Immature natural killer cell (primary cell): ENCODE measurements at places on chromosomes 5 and 9.

GRCh38 chr5:37839407-37840052 is at the start of gene GDNF:
Gene GDNF (minus strand): TSS chr5:37840041. CDS start chr5:37834796, 5,245 bp downstream.
- DNase-seq, result no peak

DNA sequence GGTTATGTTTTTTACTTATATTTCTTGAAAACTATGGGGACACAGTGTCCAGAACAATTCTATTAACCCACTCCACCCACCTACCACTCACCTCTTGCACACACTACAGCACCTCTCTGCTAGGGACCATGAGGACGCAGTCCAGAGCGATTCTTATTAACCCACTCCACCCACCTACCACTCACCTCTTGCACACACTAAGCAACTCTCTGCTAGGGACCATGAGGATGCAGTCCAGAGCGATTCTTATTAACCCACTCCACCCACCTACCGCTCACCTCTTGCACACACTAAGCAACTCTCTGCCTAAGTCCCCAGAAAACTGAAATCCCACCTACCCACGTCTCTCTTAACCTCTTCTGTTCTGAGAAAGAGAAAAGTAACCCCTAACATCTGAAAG is 2.2 kb upstream of the SHROOM1 start:
- no peak for DNase-seq

DNA sequence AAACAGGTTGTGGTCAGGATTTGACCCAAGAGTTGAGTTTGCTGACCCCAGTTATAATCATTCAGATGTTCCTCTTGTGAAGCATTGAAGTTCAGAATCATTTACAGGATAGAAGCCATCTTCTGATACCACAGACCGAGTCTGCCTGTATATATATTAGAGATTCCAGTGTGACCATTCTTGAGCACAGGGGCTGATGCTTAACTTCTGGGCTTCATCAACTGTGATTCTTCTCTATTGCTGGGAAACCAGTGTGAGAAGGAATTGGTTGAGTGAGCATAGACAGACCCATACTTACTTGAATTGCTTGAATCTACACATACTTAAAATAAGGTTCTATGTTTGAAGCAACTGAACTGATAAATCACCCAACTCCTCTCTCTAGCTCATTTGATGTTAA is 27.9 kb upstream of the PCAT7 start:
- DNase-seq, result no peak

DNA sequence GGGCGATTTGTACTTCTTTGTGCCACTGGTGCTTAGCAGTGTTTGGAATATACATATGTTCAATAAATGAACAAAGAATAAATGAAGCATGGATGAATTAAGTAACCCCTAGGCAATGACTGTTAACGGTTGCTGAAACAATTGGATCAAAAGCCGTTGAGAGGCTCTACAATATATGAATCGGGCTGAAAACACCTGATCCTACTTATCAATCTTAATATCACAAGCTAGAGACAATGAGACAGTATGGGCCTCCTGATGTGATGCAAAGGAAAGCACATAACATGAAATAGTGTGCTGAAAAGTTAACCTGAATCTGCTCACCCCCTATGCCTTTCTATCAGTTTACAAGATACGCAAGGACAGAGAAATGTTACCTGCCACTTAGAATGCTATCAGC is 410.3 kb upstream of the RGMB start:
- no peak for DNase-seq

- DNase-seq, result no peak
Observed at GRCh38 chr5:38938424-38938823, 92.6 kb downstream of the OSMR start.

DNA sequence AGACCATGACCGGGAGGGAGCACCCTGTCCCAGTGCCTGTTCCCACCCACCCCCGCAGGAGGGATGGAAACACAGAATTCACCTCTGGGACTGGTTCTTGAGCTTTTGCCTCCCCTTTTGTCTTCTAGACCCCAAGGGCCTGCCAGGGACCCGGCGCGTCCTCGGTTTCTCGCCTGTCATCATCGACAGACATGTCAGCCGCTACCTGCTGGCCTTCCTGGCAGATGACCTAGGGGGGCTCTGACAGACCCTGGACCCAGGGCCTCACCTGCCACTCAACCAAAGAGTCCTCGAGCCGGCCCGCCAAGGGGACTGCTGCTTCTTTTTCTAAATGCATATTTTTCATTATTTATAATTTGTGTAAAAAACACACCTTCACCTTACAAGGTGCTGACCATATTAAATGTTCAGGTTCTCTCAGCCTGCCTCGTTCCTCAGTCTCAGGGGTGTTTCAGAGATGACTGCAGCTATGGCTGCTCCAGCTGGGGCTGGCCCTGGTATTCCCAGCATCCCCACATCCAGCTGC is 16.9 kb downstream of the CARD19 start:
- no peak for DNase-seq

DNA sequence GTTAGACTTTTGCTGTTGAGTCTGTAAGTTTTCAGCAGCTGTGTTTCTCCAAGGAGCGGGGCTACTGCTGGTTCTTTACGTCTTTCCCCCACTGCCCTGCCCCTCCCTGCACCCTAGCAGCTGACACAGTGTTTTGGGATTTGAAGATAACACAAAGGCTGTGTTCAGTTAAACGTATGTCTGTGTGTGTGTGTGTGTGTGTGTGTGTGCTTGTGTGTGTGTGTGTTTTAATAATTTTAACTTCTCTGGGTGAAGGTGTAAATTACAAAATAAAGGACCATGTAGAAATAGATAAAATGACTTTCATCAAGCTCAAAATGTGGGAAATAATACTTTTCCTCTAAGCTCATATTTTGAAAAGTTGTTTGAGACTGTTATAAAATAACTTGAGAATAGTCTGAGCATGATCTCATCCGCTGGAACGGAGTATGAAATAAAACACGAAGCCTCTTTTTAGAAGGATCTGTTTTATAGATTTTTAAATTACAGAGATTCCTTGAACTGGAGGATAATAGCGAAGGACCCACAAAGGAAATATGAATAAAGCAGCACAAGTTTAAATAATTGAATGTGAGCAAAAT is 10.9 kb downstream of the ABL1 start:
- DNase-seq, result no peak

- no peak for DNase-seq
Observed at GRCh38 chr9:99353408-99353807, 131.3 kb downstream of the SEC61B start.

DNA sequence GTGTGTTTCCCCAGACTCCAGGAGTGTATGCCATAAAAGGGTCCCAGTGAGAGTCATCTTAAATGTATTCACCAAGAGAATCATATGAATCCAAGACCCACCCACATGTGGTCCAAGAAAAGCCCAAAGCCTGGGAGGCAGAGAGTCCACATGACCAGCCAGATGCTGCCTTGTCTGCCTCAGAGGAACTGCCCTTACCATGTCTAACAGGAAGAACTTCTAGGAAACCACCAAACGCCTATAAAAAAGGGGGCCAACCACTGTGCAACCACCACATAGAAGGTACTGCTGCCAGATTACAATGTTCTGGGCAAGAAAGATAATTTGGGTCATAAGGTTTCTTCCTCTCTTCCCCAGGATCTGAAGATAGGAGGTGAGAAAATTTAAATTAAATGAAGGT is 129.8 kb upstream of the SLC24A2 start:
- DNase-seq, result no peak

- DNase-seq, result no peak
Observed at GRCh38 chr5:133962801-133963476, 5.5 kb downstream of the C5orf15 start.

DNA sequence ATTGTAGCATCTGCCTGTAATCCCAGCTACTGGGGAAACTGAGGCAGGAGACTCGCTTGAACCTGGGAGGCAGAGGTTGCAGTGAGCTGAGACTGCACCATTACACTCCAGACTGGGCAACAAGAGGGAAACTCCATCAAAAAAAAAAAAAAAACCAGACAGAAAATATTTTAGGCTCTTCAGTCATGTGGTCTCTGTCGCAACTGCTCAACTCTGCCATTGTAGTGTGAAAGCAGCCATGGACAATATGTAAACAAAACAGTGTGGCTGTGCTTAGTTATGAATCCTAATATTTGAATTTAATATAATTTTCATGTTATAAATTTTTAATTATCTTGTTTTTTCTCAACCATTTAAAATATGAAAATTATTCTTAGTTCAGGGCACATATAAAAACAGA is 38.4 kb downstream of the ZFAND5 start:
- no peak for DNase-seq

GRCh38 chr9:2217540-2217939 is 202.4 kb downstream of the SMARCA2 start:
- no peak for DNase-seq

DNA sequence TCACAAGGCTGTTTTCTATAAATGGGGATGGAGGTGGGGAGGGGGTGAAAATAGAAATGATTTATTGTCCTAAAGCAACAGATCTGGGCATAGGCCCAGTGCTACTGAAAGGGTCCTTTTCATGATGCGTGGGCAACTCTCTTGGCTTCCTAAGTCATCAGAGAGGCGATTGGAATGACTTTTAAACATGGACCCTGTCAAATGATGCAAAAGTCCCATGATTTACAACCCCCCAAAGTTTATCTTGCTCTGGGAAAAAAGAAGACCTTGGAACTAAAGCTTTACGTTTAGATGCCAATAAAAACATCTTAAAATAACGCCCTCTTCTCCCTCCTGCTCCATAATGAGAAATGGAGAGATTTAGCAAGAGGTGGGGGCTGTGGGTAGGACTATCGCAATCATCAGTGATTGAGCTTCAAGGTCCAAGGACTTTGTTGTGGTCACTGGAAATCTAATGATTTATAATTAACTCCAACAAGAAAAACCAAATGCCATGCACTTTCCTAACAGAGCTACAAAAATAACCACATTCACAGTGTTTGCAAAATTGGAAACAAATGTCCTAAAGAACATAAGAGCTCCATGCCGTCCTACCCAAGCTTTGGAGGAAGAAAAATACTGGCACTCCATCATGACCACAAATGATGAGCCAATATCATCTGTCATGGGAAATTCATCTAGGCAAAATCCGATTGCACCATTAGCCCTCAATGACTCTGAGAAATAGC is 167.5 kb upstream of the CLINT1 start:
- DNase-seq, result no peak

GRCh38 chr9:83138422-83139135 is 75.6 kb upstream of the RASEF start:
- DNase-seq, result no peak

DNA sequence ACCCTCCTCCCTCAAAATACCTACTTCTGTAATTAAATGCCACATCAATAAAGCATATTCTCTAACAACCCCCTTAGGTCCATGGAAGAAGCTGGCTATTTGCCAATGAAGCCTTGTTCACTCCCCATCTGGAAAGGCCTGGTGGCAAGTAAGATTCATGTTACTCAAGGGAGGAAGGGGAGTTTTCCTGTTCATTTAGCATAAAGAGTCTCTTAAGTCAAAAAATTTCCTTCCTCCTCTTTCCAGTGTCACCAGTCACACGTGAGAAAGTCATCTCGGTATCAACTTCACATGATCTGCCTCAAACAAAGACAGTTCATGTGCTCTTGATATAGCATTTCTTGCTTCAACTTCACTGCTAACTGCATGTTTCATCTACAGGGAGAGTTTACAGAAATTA is 32.7 kb upstream of the RIC1 start:
- DNase-seq, result no peak

GRCh38 chr5:141697586-141697985 is 15.6 kb upstream of the ARAP3 start:
- no peak for DNase-seq

- no peak for DNase-seq
Observed at GRCh38 chr5:165076686-165077085, 1571.3 kb downstream of the MAT2B start.

DNA sequence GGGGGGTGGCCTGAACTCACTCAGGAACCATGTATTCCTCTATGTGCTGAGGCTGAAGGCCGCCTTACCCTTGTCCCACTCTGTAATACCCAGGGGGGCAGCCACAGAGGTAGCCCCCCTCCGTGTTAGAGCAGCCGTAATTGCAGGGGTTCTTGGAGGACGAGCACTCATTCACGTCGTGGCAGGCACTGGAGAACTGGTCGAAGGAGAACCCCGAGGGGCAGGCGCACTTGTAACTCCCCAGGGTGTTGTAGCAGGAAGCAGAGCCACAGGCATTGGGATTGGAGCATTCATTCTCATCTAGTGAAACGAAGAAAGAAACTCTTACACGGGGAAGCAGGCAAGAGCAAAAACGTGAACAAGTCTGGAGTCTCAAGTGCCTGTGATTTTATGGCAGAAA is 179.8 kb downstream of the SLC12A2 start:
- DNase-seq, result no peak

GRCh38 chr9:2012347-2012746 is 2.8 kb upstream of the SMARCA2 start:
- DNase-seq, result no peak

DNA sequence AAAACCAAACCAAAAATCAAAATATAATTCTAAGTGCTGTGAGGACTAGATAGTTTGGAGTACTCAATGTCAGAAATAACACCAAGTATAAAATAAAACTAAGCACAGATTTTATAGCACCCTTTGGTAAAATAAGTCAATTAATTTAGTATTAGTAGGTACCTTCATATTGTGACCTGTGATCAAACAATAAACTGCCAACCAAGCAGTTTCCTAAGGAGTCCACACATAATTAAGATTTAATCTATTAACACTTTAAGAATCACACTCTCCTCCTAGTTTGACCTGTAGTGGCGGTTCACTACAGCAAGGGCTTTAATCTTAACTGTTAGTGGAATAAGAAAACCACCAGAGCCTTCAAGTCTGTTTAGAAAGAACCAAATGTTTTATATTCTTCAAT is 2.8 kb downstream of the HNRNPK start:
- no peak for DNase-seq

DNA sequence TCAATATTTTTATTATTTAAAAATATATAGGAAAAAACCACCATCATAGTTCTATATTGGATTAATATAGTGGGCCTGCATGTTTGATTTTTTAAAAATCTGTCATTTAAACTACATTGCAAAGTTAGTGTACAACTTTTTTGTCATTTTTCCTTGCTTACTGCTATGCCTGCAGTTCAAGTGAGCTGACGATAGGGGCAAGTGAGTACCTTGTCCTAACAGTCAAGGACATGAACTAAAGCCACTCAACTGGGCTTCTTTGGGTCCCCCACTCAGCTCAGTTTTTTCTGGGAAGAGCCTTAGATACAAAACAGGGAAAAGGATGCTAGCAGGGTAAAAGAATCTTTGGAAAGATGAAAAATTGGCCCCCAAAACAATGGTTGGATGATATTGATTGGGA is 269.9 kb downstream of the MAN2A1 start:
- no peak for DNase-seq

DNA sequence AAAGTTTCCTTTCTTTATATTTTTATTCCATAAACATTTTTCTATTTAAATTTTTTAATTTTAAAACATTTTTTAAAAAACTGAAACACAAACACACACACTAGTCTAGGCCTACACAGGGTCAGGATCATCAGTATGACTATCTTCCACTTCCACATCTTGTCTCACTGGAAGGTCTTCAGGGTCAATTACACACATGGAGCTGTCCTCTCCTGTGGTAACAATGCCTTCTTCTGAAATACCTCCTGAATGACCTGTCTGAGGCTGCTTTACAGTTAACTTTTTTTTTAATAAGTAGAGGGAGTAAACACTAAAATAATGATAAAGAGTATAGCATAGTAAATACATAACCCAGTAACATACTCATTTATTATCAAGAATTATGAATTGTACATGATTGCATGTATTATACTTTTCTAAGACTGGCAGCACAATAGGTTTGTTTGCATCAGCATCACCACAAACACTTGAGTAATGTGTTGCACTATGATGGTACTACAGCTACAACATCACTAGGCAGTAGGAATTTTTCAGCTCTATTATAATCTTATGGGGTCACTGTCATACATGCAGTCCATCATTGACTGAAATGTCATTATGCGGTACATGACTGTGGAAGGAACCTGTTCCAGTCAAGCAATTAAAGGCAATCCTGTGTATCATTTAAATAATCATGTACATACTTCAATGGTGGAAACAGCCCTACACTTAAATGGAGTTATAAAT is 17.4 kb upstream of the CEP120 start:
- DNase-seq, result no peak
